Renal cortical epithelial cell (primary cell): ENCODE measurements at places on chromosomes 2 and 18. TPM values are rescaled to one million over a fixed set of nuclear protein-coding genes. Genes with fewer than 3 reads are reported as not detected.

The PTGR3 gene
- 4.3 and 14.9 TPM in 2 replicates for total RNA-seq

The DAPL1 gene
- 2.0 TPM in 1 of 2 replicates, not detected in the other for total RNA-seq

The CAPN10 gene
- 29.5 and 32.8 TPM in 2 replicates for total RNA-seq

The TRPM8 gene
- 1.0 and 4.5 TPM in 2 replicates for total RNA-seq

The CPSF3 gene
- total RNA-seq: 99.7 and 103 TPM in 2 replicates

The EMILIN1 gene
- total RNA-seq: 0.30 and 0.69 TPM in 2 replicates

The ZNF385B gene
- 1.1 TPM in 1 of 2 replicates, not detected in the other for total RNA-seq

The POTEC gene
- 0.52 TPM in 1 of 2 replicates, not detected in the other for total RNA-seq

The ZNF514 gene
- total RNA-seq: 14.1 and 16.0 TPM in 2 replicates

The PDCD1 gene
- 0.15 TPM in 1 of 2 replicates, not detected in the other for total RNA-seq

The FARSB gene
- 9.3 and 12.3 TPM in 2 replicates for total RNA-seq

The CDKL4 gene
- total RNA-seq: 0.87 and 3.8 TPM in 2 replicates

The CTLA4 gene
- not detected in 2 replicates for total RNA-seq

The NAB1 gene
- total RNA-seq: 37.4 and 45.8 TPM in 2 replicates

The RIT2 gene
- total RNA-seq: not detected in 2 replicates

The B3GNT7 gene
- total RNA-seq: 4.0 and 4.5 TPM in 2 replicates
